Epithelial cell of alveolus of lung (primary cell): ENCODE measurements at places on chromosomes 1 and 21. TPM values are rescaled to one million over a fixed set of nuclear protein-coding genes. Genes with fewer than 3 reads are reported as not detected.

NR5A2 gene
- 3.2 and 4.7 TPM in 2 replicates for total RNA-seq

DIO1 gene
- not detected in 2 replicates for total RNA-seq

OVAAL gene
- not detected in 2 replicates for total RNA-seq

CYP2J2 gene
- 1.0 and 1.4 TPM in 2 replicates for total RNA-seq

KIRREL1 gene
- 81.5 and 110 TPM in 2 replicates for total RNA-seq

RBM11 gene
- total RNA-seq, result 0.52 TPM in 1 of 2 replicates, not detected in the other

FCRL4 gene
- total RNA-seq, result not detected in 2 replicates

S100A7A gene
- total RNA-seq, result not detected in 2 replicates

PRKCZ gene
- total RNA-seq, result 0.64 and 3.2 TPM in 2 replicates

TSACC gene
- 0.65 TPM in 1 of 2 replicates, not detected in the other for total RNA-seq

FAM229A gene
- total RNA-seq, result 1.2 and 3.1 TPM in 2 replicates

OSCP1 gene
- 10.5 and 11.9 TPM in 2 replicates for total RNA-seq

RGS8 gene
- not detected in 2 replicates for total RNA-seq

PM20D1 gene
- total RNA-seq, result not detected in 2 replicates

COL24A1 gene
- 0.80 and 1.3 TPM in 2 replicates for total RNA-seq

CDKN2C gene
- total RNA-seq, result 18.0 and 29.9 TPM in 2 replicates
